ENCODE measurements at places on chromosomes 1 and 21. TPM values are rescaled to one million over a fixed set of nuclear protein-coding genes. Genes with fewer than 3 reads are reported as not detected.

DNA sequence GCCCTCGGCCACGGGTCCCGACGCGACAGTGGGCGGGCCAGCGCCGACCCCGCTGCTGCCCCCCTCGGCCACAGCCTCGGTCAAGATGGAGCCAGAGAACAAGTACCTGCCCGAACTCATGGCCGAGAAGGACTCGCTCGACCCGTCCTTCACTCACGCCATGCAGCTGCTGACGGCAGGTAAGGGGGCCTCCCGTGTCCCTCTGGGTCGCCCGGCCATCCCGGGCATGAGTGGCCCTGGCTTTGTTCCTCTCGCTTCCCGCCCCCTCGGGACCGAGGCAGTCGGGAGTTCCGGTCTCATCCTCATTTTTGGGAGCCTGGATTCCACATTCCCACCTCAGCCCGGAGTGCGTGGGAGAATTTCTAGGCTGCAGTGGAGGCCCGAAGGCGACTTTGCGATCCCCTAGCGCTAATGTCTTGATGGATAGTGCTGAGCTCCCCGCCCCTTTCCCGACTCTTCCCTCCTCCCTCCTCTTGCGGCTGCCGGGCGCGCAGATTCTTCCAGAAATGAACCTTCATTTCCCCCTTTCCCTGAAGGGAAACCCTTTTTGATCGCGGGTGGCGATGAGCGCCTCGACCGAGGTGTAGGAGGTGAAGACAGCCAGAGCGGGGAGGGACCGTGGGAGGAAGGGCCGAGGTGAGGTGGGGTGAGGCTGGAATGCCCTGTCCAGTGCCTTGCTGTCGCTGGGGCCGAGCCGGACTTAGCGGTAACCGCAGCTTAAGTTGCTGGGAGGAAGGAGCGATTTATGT lies 705 bp downstream of the KHDRBS1 start:
- peak; percentile 28 for DNase-seq

- no peak for DNase-seq
These were observed 297.9 kb downstream of the PCP4 start for GRCh38 chr21:40164905-40165772.

- no peak for DNase-seq
These were observed 56.5 kb downstream of the NAV1 start for GRCh38 chr1:201595381-201595780.

GRCh38 chr1:232046451-232047306 lies 420.1 kb downstream of the DISC1 start:
- no peak for DNase-seq

GRCh38 chr1:207223162-207223561 lies 98.3 kb upstream of the CD55 start:
- DNase-seq: no peak

DNA sequence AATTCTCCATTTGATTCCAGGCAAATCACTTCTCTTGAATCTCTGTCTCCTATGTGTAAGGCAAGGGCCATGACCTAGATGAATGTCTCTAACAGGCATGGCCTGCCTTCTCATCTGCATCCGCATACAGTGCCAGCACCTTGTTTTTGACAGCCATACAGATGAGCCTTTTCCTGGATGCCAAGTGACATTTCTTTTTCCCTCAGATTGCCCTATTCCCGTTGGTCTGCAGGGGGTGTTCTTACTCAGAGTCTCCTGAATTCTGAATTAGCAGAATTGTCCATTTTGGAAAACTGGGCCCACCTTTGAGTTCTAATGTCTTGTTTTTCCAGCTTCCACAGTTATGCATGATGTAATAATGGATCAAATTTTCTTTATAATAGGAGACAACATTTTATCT lies 88.0 kb upstream of the ADAR start:
- DNase-seq: no peak

DNA sequence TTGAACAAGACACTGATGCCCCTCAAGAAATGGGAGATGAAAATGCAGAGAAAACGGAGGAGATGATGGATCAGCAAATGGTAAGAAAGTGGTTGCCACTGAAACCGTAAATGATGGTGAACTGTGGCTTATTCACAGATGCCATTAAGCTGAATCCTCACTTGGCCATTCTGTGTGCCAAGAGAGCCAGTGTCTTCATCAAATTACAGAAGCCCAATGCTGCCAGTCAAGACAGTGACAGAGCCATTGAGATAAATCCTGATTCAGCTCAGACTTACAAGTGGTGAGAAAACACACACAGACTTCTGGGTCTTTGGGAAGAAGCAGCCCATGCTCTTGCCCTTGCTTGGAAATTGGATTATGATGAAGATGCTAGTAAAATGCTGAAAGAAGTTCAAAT lies 52.5 kb downstream of the NBPF6 start:
- no peak for DNase-seq

- no peak for DNase-seq
These were observed 10.9 kb upstream of the IFI16 start for GRCh38 chr1:158998781-158999161.

DNA sequence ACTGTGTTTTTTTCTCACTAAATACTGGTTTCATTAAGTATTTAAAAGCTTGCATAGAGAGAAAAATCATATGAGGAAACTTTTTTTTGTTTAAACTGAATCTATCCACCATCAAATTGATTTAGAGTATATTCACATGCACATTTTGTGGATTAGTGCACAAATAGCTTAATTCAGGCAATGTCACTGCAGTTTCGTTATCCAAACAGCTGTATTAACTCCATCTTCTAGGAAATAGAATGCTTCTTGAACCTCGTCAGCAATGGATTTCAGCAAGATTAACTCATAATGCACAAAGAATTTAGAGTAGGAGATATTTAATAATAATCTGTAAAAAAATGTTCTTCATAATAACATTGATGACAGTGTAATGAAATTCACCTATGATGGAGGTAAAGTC lies 37.5 kb downstream of the NEXN start:
- no peak for DNase-seq

DNA sequence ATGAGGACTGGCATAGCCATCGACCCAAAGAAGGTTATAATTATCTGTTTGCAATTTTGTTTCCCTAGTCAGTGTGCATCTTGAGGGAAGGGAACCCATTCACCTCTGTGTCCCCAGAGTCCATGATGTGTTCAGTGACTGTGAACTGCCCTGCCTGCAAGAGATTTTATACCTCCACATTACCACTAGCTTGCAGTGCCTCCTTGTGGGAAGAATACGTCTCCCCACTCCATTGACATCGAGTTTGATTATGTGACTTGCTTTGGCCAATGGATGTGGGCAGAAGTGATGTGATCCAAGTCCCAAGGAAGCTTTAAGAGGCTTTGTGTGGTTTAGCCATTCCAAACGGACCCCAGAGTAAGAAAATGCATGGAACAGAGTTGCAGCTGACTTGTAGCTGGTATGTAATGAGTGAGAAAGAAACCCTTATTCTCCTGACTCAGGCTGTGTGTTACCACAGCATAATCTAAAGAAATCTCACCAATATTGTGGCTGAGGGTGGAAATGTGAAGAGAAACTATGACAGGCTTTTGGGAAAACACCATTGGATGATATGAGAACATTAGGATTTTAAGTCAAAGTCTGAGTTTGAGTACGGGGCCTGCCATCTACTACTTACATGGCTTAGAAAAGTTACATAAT lies 47.8 kb upstream of the NRDC start:
- DNase-seq: no peak

GRCh38 chr1:206685769-206686477 lies 1.2 kb downstream of the MAPKAPK2 start:
- DNase-seq: no peak

DNA sequence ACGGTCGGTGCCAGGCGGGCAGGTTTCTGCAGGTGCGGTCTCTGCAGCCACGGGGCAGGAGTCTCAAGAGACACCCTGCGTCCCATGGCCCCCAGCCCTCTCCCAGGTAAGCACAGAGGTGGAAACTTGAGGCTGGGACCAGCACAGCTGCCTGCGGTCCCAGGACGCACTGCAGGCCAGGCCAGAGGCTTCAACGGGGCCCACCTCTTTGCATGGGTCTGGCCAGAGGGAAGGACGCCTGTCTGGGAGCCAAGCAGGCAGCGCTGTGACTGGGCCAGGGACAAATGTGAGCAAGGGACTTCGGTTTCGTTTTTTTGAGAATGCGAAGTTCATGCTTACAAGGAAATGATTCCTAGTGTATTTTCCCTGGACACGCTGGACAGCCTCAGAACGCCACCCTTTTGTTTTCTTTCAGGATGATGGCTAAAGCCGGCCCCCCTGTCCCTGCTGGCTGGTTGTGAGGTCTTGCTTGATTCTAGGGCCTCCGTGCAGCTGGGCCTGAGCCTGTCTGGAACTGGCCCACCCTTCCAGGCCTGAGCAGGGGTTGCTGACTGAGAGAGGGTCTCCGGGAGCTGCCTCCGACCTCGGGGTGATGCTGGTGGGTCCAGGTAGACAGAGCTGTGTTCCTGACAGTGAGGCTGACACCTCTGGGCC lies 38.3 kb downstream of the MORN1 start:
- no peak for DNase-seq

GRCh38 chr1:232726048-232726779 lies 79.0 kb upstream of the MAP10 start:
- DNase-seq: no peak

DNA sequence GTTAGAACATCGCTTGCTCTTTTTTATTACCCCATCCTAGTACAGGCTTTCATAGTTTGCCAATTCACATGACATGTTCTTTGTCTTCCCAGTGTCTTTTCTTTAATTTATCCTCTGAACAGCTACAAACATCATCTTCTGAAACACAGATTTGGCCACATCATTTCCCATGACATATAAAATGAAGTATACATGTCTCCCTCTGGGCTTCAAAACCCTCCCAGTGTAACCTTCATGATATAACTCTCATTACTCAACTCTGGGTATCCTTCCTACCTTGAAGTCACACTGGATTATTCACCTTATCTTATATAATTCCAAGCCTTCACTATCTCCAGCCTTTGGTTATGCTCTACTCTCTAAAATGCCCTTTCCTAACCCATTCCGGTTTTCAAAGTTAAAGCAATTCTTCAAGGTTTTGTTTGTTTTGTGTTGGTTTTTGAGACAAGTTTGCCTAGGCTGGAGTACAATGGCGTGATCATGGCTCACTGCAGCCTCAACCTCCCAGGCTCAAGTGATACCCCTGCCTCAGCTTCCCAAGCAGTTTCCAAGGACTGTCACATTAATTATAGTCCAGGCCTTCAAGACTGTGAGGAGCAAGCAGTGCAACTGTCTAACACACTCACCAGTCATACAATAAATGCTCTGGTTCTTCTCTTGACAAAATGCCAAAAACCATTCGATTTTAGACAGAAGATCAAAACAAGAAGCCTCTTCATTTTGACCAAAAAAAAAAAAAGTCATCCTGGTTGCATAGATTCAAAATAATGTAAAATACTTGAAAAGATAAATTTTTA lies 5.8 kb downstream of the RGS1 start:
- no peak for DNase-seq

- no peak for DNase-seq
These were observed 26.0 kb downstream of the SLC16A1 start for GRCh38 chr1:112929979-112930378.

GRCh38 chr1:175794586-175794985 lies 51.2 kb upstream of the TNR start:
- DNase-seq: no peak

- no peak for DNase-seq
These were observed 71.3 kb downstream of the RIPK4 start for GRCh38 chr21:41695513-41695912.

- no peak for DNase-seq
These were observed 16.1 kb downstream of the TMEM201 start for GRCh38 chr1:9604836-9605235.

DNA sequence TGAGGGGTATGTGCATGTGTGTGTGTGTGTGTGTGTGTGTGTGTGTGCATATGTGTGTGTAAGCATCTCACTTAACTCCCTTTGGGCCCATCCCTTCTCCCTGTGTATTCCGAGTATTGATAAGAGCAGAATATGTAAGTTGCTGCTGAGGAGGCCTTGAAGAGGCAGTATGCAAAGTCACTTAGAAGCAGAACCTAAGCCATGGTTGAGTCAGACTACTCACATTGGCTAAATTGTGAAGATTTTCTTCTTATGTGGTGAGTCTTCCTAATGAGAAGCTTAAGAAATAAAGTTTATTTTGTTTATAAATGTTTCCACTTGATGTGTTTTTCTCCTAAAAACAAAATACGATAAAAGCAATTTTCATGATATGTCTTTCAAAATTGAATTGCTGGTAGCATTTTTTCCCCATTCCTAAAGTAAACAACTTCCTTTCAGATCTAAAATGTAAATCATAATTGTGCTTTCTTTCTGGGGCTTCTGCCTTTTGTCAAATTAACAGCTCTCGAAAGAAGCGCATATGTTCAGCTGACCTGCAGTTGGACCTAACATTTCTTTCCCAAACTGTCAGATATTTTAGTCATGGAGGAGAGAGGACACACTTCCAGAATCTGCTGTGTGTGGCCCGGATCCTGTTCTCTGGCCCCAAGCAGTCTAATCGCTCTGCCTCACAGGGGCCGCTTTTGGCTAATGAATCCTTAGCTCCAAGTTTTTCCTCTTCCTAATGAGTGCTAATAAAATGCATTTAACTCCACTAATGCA lies 284.0 kb downstream of the DUSP10 start:
- no peak for DNase-seq

Gene RGS8
- total RNA-seq: 0.06 TPM

Gene FNBP1L
- 16.7 TPM for total RNA-seq

Gene TRIM17
- total RNA-seq: 3.3 TPM

Gene ARID1A
- total RNA-seq: 43.0 TPM

Gene PALMD
- 235 TPM for total RNA-seq

Gene KIF26B
- 0.96 TPM for total RNA-seq

Gene PADI4
- total RNA-seq: 16.1 TPM

Gene TMEM51
- 3.3 TPM for total RNA-seq

Gene TNFRSF8
- 4.4 TPM for total RNA-seq

Gene TM2D1
- 47.5 TPM for total RNA-seq

Gene CCDC185
- total RNA-seq: not detected

Gene IL20
- total RNA-seq: 8.2 TPM

Gene NBPF12
- total RNA-seq: 16.6 TPM

Gene KRTAP19-1
- total RNA-seq: not detected
